ENCODE measurements at places on chromosomes 1 and 21.

DNA sequence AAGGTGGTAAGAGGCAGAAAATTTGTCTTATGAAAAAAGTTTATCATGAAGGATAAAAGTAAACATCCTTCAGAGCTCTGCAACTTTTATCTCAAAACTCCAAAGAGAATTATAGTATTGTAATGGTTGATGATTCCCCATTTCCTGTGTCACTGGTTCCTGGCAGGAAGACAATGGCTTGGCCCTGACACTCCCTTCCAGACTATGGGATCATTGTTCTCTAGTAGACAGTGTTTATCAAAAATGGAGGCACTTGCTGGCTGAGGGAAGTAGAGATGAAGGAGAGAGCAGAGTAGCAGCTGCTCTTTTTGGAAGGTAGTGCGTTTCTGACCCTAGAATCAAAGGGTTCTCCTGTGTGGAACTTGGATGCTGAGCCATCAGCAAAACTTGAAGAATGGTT is 145.9 kb upstream of the ATP1B1 start:
- no peak for DNase-seq

DNA sequence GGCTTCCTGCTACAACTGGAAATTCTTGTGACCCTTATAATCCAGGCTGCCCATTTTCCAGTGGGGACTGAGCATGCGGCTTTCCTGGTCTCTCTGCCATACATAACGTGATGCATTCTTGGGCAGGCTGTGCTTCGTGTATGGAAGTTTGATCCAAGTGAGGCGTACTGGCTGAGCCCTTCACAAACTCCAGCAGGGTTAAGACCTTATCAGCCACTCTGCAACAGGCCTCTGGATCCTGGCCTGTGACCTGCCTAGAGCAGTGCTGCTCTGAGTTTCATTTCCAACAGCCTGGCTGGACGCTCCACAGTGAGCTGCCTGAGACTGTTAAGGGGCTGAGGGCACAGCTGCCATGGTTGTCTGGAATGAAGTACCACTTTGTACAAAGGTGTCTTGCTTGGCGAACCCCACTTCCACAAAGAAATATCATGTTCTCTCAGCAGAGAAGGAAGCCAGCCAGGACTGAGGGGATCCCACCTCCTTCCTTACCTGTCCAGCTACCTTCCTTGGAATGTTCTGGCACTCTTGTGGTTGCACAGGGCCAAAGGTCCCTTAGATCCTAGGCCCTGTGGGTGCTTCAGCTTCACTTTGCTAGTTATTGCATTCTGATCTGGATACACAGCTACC is 28.5 kb upstream of the XPR1 start:
- DNase-seq, result no peak

GRCh38 chr1:175622362-175622761 is 121.0 kb downstream of the TNR start:
- DNase-seq, result no peak

- no peak for DNase-seq
These were observed 54.5 kb upstream of the GADD45A start for GRCh38 chr1:67630438-67631045.

DNA sequence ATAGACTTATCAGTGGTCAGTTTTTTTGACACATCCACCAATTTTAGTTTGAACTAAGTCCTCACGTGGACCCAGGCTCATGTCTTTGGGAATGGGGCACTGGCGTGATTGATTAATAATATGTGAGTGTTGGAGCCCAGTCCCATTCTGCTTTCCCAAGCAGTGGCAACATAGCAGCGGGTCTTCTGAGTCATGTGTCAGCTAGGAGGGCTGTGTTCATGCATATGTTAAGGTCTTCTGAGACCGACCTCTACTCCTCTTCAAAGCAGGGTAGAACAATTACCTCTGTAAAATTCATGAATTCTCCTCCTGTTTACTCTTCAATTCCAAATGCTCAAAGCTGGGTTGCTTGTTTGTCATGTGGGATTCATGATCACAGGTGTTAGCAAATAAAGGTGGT is 291.3 kb downstream of the CAMTA1 start:
- DNase-seq, result no peak

GRCh38 chr1:201021630-201022492 is 1.7 kb downstream of the KIF21B start:
- no peak for DNase-seq

DNA sequence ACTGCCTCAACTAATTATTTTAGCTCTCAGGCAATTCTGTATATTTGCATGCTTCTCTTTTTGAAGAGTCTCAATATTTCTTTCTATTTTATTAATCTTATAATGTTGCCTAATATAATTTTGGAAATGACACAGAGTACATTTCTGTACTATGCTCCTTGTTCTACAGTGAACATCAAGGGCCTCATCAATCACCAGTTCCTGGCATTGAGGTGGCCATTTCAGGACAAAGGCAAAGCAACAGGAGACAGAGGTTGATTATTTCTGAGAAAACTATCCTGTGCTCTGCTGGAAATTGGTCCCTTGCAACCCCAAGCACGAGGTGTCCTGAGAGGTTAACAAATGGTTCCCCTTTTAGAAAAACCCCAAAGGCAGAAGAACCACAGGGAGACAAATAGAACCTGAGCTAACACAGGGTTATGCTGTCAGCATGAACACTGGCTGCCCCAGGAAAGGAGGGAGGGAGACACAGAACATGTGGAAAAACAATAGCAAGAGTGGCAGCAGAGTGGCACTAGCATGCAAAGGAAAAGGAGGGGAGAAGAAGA is 63.9 kb upstream of the VAV3 start:
- DNase-seq, result no peak

- DNase-seq, result no peak
These were observed 121.2 kb downstream of the DUSP10 start for GRCh38 chr1:221620437-221621384.

GRCh38 chr1:2322065-2322571 is 69.2 kb downstream of the MORN1 start:
- DNase-seq, result no peak

- no peak for DNase-seq
These were observed 73.6 kb downstream of the GNG12 start for GRCh38 chr1:67759692-67760029.

GRCh38 chr1:204565617-204566582 is 49.7 kb downstream of the MDM4 start:
- peak; percentile 31 for DNase-seq

DNA sequence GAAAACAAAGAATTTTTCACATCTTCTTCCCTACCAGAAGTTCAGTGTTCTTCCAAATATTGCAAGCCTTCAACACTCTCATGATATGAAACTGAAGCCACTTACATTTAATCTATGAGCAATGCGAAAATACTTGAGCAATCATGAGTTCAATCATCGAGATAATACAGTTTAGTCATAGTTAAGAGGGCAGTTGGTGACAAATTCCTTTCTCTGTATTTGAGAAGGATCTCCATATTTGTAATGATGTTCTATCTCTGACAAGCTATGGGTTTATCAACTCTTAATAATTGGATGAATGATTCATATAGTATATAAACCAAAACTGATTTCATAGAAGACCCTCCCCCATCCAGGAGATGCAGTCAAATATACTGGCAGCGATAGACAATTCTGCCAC is 29.7 kb upstream of the PYHIN1 start:
- no peak for DNase-seq

Measured in T-helper 9 cell (primary cell).